ENCODE measurements at places on chromosomes 5 and 9.

- DNase-seq, result no peak
These were observed 53.1 kb upstream of the RASEF start for GRCh38 chr9:83116026-83116425.

DNA sequence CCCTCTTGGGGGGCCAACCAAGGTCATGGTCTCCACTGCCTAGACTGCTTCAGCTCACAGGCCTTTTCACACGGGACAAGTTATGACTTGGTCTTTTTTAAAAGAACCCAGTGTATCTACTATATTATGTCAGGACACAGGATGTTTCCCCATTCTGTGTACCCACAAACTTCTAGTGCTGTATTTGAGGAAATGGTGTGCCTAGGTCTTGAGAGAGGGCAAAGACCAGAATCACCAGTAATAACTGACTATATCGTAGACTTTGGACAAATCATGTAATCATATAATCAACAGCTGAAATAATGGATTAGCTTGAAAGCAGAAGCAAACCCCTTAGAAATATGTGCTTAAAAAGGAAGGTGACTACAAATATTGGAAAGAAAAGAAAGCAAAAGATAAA lies 133.3 kb downstream of the ARL15 start:
- no peak for DNase-seq

- no peak for DNase-seq
These were observed 375.1 kb downstream of the EBF1 start for GRCh38 chr5:158724521-158725188.

GRCh38 chr5:119071561-119071995 lies 691 bp downstream of the DMXL1 start:
- no peak for DNase-seq

DNA sequence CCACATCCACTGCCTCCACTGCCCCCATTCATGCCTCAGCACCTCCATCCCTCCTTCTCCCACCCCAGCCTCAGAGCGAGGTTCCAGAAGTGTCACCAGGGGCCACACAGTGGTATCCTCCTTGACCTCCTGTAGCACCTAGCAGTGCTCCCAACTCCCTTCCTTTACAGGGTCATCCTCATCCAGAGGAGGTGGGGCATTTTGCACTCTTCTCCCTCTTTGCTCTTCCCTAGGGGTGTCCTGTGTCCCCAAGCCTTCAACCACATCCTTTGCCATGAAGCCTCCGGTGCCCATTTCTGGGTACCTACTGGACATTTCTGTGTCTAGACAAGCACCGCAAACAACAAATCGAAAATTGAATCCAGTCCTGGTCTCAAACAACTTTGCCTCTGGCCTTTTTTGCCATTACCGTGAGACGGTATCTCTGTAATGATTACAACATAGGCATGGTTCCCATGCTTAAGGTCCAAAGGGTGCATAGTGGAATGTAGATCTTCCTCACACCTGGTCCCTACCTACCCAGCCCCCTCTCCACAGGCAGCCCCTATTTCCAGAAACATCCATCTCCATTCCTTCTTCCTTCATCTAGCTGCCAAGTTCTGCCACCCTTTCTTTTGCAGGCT lies 17.6 kb downstream of the WWC1 start:
- no peak for DNase-seq

DNA sequence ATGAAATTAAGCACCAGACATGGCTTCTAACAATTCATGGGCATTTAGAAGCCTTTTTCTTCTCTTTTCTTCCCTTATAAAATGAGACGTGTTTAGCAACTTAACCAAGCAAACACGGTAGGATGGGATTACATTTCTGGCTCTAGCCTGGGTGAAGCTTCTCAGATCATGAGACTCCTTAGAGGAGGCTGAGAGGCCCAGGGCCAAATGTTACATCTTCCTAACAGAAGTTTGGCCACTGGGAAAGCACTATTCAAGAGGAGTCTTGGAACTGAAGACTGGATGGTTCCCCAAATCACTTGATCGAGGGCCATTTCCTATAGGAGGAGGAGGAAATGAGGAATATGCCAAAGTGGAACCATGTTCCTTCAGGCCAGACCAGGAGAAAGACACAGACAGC lies 1.9 kb downstream of the GABRP start:
- DNase-seq, result no peak

DNA sequence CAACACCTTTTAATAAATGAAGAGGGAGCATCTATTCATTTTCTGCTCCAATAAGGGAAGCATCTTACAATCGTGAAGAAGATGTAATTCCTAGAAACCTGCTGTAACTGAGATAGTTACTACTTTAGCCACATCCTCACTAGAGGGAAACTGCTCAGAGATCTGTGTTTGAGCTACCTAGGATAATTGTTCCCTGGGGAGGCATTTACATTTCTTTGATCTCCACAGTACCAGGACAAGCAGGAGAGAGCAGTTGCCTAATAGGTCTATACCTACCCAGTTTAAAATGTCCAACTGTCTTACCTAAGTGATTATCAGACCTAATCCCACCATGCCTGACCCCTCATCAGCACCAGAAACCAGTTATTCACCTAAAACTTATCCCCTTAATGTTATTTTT lies 196.9 kb downstream of the TUSC1 start:
- no peak for DNase-seq

DNA sequence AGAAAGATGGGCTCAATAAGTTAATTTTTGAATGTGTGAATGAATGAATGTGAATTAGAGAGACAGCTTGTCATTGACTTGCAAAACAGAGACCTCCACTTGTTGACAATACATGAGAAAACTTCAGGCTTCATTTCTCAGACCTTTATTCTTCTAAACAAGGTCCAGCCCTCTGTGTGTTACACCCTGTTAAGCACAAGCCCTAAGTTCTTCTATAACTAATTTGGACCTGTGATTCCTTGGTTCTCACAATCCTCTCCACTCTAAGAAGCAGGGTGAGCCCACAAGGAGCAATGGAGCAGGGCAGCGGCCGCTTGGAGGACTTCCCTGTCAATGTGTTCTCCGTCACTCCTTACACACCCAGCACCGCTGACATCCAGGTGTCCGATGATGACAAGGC lies at the start of gene TMEM174:
TSS of gene TMEM174 (plus strand) at position 243 of the 400 bp plus-strand sequence. CDS start at position 294, 51 bp downstream.
- no peak for DNase-seq

- no peak for DNase-seq
These were observed 48.3 kb downstream of the C9 start for GRCh38 chr5:39315995-39316394.

- no peak for DNase-seq
These were observed 581.8 kb upstream of the C9orf72 start for GRCh38 chr9:28155067-28155466.

GRCh38 chr5:38211354-38211710 lies 47.0 kb upstream of the EGFLAM start:
- DNase-seq, result no peak

DNA sequence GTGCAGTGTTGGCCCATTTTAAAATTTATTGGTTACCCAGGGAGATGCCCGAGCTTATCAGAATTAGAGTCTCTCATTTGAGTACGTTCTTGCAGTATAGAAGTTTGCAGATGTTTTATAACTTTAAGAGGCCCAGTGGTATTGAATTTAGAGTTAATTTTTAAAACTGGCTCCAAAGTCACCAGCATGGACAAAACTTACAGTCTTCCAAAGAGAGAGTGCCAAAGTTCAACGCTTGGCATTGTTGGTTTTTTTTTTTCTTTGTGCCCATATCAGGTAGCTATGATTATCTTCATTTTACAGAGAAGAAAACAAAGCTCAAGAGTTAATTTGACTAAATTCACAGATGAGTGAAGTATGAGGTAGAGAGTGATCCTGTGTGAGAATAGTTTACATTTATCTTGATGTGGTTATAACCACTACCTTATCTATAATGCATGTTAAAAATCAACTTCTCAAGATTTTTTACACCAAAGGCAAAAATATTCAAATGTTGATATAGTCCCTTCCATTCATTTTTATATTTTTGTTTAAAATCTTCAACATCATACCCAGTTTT lies 273.7 kb upstream of the DMRT1 start:
- no peak for DNase-seq

GRCh38 chr5:30030101-30030500 lies 1163.4 kb upstream of the CDH6 start:
- no peak for DNase-seq

DNA sequence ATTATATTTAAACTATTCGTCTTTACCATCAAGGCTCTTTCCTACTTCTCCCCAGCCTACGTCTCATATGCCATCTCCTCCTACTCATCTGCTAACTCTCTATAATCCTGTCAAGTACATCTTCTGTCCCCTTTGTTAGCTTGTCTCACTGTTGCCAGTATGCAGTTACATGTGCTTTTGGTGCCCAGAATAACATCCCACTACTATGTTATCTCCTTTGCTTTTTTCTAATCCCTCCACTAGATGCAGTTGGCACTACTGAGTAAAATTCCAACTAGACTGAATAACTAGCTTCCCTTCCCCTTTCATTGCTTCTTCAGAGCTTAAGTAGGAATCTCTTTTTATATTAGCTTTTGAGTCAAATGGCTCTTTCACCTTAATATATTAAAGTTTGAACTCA lies 3.0 kb upstream of the ARRDC3 start:
- no peak for DNase-seq

GRCh38 chr5:174454464-174454863 lies 269.9 kb upstream of the MSX2 start:
- DNase-seq, result no peak

DNA sequence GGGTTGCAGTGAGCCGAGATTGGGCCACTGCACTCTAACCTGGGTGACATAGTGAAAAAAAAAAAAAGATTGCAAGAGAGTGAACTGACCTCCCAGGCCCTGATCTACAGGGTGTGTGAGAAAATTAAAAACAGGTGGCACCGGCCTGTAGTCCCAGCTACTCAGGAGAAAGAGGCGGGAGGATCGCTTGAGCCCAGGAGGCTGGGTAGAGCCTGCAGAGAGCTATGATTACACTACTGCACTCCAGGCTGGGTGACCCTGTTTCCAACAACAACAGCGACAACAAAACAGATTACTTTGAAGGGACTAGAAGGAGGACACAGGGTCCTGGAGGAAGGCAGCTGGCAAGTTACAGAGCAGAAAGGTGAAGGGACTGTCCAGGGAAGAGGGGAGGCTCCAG lies 42.2 kb upstream of the FABP6 start:
- no peak for DNase-seq

GRCh38 chr9:135989722-135990467 lies 28.7 kb upstream of the UBAC1 start:
- DNase-seq, result peak; percentile 88

DNA sequence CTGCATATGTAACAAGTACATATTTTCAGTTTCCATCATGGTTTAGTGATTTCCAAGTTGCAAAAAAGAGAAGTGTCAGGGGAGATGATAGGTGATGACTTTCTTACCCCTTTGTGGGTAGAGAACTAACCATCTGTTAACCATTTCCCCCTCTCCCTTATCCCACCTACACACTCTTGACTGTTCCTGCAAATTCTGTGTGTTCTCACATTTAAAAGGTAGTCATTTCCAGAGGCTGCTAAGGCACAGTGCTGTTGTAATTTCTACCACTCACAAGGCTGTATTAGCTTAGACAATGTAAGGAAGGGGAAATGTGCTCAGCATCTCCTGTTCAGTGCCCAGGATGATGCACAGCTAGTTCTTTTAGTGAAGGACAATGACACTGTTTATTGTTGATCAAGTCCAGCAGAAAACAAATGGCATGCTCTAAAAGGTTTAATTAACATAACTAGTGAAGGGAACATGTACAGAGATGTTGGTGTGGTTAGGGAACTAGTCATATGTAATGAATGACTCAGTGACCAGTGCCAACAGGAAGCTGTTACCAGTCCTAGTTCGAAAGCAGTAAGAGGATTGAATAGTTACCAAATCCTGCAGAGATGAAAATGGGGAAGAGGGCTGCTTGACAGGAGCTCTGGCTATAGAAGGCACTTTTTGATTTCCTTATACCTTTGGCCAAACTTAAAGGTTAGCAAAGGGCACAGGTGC lies 165.1 kb downstream of the PLK2 start:
- no peak for DNase-seq

GRCh38 chr5:140565780-140566095 lies 1.1 kb downstream of the SLC35A4 start:
- no peak for DNase-seq

DNA sequence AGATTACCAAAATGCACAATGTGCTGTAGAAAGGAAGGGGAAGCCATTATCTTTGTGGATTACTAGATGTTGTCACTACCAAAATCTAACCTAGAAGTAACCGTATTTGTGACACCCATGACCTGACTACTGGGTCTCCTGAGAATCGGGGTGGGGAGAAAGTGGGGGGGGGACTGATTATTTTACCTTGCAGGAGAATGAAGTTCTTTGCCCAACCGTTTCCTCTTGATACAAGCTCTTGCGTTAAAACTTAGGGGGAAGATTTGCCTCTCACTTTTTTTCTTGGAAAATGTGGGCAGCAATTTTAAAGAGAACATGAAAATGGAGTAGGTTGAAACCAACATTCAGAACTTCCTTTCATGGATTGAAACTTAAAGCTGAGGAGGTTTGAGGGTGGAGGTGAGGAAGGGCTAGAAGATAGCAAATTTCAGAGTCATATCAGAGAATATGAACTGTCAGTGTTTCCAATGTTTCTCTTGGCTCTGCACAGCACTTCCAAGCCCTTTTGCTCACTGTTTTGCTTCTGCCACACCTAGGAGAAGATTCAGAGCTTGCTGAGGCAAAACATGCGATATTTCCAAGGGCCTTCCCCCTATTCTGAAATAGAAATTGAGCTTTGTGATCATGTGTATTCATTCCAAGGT lies 280.8 kb downstream of the AOPEP start:
- peak; percentile 69 for DNase-seq

GRCh38 chr9:127388856-127389238 lies 8.1 kb upstream of the SLC2A8 start:
- DNase-seq, result no peak

- DNase-seq, result no peak
These were observed 404.6 kb downstream of the DMRT2 start for GRCh38 chr9:1454616-1455347.

DNA sequence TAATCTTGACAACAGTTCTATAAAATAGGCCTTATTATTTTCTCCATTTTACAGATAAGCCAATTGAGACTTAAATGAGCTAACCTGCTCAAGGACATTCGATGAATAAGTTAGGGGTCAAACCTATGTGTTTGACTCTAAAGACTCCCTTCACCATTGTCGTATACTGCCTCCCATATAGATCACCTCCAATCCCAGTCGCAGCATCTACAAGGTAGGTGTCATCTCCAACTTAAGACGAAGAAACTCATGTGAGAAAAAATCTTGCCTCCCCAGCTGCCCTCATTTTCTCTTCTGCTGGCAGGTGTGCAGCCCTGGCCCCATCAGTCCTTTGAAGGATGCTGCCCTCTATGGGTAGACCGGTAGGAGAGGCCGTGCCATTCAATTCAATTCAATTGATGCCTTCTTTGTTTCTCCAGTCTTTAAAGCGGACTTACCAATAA lies 75.2 kb upstream of the SMARCA2 start:
- DNase-seq, result peak; percentile 42
